ENCODE measurements at places on chromosomes 11 and 22.
A peak's percentile ranks its signal among the peaks of the same experiment; 100 is the strongest.

- DNase-seq, result peak; percentile 97
Observed at GRCh38 chr22:18075720-18076497, 1.9 kb upstream of the PEX26 start.

DNA sequence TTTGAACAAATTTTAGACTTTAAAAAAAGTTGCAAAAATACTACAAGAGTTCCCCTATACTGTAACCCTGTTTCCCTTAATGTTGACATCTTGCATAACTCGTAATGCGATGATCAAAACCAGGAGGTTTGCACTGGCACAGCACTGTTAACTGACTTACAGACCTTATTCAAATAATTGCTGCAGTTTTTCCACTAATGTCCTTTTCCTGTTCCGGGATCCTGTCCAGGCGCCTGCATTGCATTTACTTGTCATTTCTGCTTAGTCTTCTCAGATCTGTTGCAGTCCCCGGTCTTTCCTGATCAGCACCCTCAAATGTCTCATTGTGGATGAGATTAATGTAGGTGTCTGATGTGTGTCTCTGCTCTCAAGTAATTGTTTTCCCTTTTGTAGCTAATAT lies 32.0 kb downstream of the APLP2 start:
- DNase-seq, result peak; percentile 63

DNA sequence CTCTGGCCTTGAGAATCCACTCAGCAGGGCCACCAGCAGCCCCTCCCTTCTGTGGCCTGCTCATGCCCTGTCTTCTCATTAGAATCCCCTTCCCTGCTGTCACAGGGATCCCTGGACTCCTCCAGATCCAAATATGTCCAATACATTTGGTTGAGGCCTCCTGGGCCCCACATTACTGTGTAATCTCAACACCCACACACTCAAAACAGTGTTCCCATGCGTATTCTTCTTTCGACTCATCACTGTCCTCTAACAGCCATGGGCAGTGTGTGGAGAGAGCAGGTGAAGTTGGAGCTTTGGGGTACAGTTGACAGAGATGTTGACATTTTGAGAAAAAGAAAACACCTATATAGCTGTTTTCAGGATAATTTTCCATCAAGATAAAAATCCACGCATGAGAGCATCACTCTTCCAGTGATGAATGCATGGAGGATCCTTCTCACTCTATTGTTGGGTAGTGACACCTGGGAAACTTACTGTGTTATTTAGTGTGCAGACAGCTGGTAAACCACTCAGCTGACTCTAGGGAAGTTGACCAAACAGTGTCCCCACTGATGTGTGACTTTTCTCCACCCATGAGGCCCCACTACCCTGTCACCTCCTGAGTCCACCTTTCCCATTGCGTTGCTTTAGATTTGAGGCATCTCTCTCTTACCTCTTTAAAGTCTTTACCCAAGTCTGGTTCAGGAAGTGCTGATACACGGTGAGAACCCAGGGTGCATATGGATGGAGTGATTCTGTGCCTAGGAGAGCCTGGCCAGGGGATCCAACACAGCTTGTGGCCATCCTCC lies 28.7 kb upstream of the VPREB1 start:
- DNase-seq, result no peak

- no peak for DNase-seq
Observed at GRCh38 chr22:37920126-37920525, 14.0 kb downstream of the MICALL1 start.

DNA sequence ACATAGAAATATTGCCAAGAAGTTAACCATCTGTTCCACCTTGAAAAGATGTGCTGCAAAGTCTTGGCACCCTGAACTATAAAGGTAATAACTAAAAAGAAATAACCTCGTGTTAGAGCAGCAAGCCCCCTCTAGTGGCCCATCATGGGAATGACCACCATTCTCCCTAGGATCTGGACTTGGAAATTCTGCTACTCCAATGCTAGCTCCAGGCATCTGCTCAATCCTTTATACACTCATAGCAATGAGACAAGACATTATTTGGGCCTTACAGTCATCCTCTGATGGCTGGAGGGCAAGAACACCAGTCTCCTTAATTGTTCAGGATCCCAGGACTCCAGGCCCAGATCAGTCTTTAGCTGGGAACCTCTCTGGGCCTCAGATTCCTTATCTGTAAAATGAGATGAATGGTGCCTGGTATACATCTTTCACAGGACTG lies 76.0 kb downstream of the CWC15 start:
- peak; percentile 63 for DNase-seq
